Eye (tissue), 1 donor: ENCODE measurements at places on chromosomes 7 and 10.

GRCh38 chr10:58756130-58756719, 243.6 kb downstream of the BICC1 start:
- DNase-seq: no peak

GRCh38 chr7:104096683-104097082, 107.2 kb upstream of the RELN start:
- peak; percentile 14 for DNase-seq

DNA sequence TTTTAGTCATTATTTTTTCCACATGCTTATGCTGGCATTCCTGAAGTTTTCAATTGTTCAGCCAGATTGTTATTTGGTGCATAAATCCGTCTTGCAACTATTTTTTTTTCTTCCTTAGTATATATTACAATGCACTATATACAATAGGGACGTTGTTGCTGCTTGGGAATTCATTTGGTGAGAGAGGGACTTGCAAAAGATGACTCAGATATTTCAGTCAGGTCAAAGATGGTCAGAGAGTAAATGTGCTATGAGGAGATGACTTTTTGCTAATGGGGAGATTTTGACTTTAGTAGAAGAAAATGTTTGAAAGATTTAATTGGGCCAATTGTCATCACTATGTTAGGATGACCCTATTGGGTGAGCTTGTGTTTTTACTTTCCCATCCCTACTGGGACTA, 348.4 kb upstream of the MTPN start:
- DNase-seq: no peak

GRCh38 chr10:130631142-130632096, 495.2 kb downstream of the GLRX3 start:
- DNase-seq: peak; percentile 39

DNA sequence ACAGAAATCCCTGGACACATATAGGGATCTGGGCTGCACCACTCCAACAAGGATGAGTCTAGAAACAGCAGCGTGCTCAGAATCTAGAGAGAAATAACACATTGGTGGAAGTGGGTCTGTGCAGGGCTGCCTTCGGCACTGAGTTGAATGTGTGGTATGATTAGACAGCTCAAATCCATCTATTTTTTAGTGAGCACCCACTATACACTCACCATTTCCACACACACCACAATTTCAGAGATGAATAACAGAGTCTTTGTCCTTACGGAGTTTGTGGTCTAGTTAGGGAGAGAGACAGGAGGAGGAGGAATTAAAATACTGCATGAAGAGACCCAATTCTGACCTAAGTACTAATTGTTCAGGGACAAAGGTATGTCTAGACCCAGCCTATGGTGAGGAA, 44.2 kb downstream of the JAZF1 start:
- DNase-seq: no peak

- DNase-seq: peak; percentile 38
Observed at GRCh38 chr10:91164520-91165065, 55.9 kb upstream of the PCGF5 start.

GRCh38 chr7:34772296-34772938, 114.4 kb downstream of the NPSR1 start:
- no peak for DNase-seq

- peak; percentile 4 for DNase-seq
Observed at GRCh38 chr7:156753229-156753560, 112.6 kb downstream of the RNF32 start.

- DNase-seq: peak; percentile 8
Observed at GRCh38 chr7:43076189-43076605, 36.2 kb upstream of the HECW1 start.

GRCh38 chr7:51850126-51850525, 533.5 kb upstream of the COBL start:
- no peak for DNase-seq

DNA sequence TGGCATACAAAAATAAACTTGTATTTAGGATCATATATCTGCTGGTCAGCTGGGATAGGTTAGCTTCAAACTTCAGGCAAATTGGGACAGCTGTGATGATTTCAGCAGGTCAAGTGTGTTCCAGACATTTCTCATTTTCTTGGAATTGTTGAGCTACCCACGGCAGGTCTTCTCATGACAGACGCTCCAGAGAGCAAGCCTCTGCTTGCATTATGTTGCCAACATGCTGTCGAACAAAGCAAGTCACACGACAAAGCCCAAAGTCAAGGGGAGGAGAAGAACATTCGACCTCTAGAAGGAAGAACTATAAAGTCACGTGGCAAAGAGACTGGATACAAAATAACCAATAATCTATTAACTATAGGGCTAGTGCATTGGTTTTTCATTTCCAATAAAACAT, 103.5 kb downstream of the RAB18 start:
- no peak for DNase-seq

GRCh38 chr10:10901906-10902305, 115.8 kb upstream of the CELF2 start:
- DNase-seq: no peak

- DNase-seq: no peak
Observed at GRCh38 chr10:78774614-78774998, 294.2 kb upstream of the ZMIZ1 start.

DNA sequence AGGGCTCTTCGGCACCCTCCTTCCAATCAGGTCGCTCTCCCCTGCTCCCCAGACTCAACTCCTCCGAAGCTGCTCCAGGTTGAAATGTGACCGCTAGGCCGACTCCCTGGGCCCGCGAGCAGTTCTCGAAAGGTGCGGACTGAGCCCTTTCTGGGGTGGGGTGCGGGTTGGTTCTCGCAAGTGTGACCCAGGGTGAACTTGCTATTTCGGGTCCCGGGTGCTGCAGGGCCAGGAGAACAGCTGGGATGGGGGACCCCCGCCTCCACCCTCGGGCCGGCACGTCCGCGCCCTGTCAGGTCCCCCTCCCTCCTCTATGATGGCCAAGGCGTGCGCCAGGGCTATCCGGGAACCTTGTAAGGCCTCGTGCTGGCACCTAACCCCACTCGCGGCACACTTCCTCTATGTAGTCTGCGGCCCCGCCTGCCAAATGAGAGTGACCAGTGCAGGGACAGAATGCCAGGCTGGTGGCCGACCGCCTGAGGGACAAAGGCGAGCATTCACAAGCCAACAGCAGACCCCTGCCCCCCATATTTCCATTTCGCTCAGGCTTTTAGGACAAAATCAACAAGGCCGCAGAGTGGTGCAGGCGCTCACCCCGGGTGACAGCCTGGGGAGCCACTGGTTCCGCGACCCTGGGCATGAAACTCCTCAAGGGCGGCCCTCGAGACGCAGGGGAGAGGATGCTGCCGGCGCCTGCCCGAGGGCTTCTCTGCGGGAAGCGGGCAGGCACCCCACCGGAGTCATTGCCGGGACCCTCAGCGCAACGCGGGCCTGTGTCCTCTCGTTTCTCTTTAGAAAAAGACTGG, 13.7 kb upstream of the HOXA13 start:
- peak; percentile 45 for DNase-seq

GRCh38 chr7:68813551-68814080, 784.7 kb upstream of the AUTS2 start:
- DNase-seq: peak; percentile 13

GRCh38 chr7:140902303-140902953, 22.3 kb downstream of the BRAF start:
- DNase-seq: no peak

DNA sequence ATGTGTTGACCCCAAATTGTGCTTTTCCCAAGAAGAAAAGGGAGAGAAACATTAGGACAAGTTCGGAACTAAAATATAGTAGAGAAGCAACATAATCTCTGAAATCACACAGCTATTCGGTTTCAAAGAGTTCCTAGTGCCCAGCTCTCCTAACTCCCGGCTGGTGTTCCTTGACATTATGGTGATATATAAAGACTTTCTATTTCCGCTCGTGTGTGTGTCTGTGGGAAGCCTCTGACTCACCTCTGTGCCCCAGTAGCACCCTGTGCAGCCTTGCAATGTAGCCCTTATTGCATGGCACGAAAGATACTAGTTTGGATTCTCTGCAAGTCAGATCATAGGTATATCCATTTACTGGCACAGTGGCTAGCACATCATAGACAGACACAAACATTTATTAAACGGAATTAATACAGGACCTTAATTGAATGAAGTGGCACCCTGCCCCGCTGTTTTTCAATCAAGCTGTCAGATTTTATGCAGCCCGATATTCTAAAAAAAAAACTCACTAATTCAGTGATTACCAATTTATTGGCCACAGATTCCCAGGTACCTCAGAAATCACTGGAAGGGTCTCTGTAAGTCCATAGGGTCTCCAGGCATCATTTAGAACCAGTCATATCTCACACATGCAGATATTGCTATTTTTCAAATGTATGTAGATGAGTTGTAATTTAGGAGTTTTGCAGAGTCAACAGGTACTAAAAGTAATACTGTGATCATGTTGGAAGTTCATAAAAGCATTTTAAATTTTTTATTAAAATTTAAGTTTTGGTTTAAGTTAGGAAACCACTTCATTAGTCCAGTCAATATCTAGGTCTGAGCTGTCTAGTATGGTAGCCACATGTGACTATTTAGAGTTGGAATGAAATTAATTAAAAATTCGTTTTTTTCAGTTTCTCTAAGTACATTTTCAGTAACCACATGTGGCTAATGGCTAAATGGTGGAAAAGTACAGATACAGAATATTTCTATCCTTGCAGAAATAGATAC, 43.3 kb downstream of the SFTPD start:
- DNase-seq: no peak

DNA sequence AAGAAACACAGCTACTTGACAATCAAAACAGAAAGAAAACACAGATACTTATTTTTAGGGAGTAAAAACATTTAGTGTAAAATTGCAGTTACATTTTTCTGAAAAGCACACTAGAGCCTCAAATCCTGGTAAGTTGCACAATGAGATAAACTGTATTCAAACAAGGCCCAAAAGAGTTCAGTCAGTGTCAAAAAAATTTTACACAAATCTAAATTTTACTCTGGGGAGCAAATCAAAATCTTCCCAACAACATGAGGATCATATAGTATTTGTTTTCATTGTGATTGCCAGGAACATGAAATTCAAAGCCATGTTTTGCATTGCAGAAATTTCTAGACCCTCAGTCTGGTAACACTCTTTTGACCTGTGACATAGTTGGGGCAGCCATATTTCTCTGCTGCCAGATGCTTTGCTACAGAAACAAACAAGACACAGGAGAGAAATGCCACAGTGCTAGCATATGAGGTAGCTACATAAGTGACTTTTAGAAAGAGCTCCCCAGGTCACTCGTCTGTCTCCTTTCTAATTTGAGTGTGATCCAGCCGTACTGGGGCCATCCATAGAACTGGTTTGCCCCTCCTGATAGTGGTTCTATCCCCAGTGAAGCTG, 49.6 kb downstream of the PDE1C start:
- DNase-seq: no peak

- no peak for DNase-seq
Observed at GRCh38 chr7:91838439-91838838, 42.1 kb downstream of the MTERF1 start.

GRCh38 chr7:12244129-12244528, 33.0 kb downstream of the TMEM106B start:
- no peak for DNase-seq

GRCh38 chr7:22219739-22220493, 137.0 kb downstream of the RAPGEF5 start:
- DNase-seq: no peak

GRCh38 chr7:108431099-108431498, 25.1 kb downstream of the NRCAM start:
- DNase-seq: no peak

GRCh38 chr10:85720931-85721590, 645.5 kb downstream of the GRID1 start:
- no peak for DNase-seq

GRCh38 chr7:37578350-37578749, 105.2 kb upstream of the GPR141 start:
- no peak for DNase-seq

DNA sequence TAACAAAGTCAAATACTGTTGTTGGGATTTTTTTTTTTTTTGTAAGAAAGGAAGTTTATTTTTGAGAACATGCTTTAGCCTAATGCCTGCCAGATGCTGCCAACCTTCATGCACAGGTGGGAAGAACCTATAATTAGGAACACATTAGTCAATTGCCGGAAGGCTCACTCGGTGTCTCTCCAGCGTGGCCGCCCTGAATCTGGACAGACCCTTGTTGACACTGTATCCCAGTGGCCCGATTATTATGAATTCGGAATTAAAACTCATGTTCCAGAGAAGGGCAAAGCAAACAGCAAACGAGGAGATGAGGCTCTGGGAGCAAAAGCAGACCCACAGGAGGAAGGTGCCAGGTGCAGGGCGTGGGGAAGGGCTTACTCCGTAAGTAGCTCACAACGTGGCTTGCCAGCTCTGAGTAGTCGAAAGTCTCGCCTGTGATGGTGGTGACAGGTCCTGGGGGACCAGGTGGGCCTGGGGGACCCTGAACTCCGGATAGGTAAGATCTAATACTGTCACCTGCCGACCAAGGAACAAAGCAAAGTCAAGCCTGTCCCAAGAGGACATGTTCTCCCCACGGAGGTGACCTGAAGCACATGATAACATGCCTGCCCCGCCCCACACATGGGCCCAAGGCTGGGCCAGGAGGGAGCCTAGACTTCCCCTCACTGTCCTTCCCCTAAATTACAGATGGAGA, 48.3 kb downstream of the COL17A1 start:
- no peak for DNase-seq
